ENCODE measurements at places on chromosomes 7 and 10. TPM values are rescaled to one million over a fixed set of nuclear protein-coding genes. Genes with fewer than 3 reads are reported as not detected.
A peak's percentile ranks its signal among the peaks of the same experiment; 100 is the strongest.

Gene EGFR
- 61.1 TPM for total RNA-seq

Gene CREB5
- 31.4 TPM for total RNA-seq

- no peaks in the 10 kb centered on the region for H3K27me3 ChIP-seq
- H3K27ac ChIP-seq: no peak overlapping the region
- H3K36me3 ChIP-seq: no peaks in the 10 kb centered on the region
- no peaks in the 10 kb centered on the region for H3K4me1 ChIP-seq
- H3K4me3 ChIP-seq: no peak overlapping the region
These were observed 174.0 kb downstream of the WDR37 start for GRCh38 chr10:1230138-1230537.

DNA sequence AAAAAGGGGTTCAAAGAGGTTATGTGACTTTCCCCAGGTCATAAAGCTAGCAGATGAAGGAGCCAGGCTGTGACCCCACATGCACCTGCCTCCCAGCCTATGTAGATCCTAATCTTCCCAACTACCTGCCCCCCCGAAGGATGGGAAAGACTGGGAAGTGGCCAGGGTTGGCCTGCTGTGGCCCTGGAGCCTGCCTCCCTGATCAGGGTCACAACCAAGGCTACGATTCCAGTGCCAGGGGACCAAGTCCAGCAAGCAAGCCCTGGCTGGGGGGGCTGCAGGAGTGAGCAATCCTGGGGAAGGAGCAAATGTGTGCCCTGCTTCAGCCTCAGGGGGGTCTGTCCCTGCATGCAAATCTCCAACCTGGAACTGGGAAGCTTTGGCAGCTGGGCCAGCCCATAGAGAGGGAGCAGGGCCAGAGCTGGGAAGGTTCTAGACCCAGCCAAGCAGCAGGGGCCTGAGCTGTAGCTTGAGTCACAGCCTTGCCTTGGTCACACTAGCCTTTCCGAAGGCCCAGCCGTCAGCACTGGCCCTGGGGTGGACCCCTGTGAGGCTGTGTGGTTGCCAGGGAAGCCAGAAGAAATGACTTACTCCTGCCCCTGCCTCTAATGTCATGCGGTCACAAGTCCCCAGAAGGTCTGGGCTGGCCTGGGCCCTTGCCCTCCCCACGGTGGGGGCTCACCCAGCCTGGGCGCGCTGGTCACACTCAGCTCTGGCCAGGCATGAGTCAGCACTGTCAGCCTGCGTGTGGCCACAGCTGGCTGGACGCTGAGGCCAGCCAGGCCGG lies 96.4 kb upstream of the ZMIZ1 start:
- H3K27me3 ChIP-seq: no peaks in the 10 kb centered on the region
- H3K27ac ChIP-seq: peak overlapping the region; percentile 96
- no peaks in the 10 kb centered on the region for H3K4me1 ChIP-seq
- peak; percentile 64 for DNase-seq

Gene GPC2
- total RNA-seq: not detected

Gene HSPA12A
- total RNA-seq: 8.8 TPM

GRCh38 chr10:29598851-29599311 lies 35.9 kb downstream of the SVIL start:
- no peak overlapping the region for H3K4me3 ChIP-seq
- no peaks in the 10 kb centered on the region for H3K4me1 ChIP-seq
- no peak overlapping the region for H3K27ac ChIP-seq
- H3K27me3 ChIP-seq: no peaks in the 10 kb centered on the region

GRCh38 chr7:133364959-133365690 lies 112.2 kb downstream of the EXOC4 start:
- H3K36me3 ChIP-seq: no peaks in the 10 kb centered on the region
- no peak overlapping the region for H3K4me3 ChIP-seq
- no peak for DNase-seq
- H3K27ac ChIP-seq: no peak overlapping the region
- no peaks in the 10 kb centered on the region for H3K27me3 ChIP-seq
- H3K4me1 ChIP-seq: no peaks in the 10 kb centered on the region

- H3K27me3 ChIP-seq: no peaks in the 10 kb centered on the region
- no peaks in the 10 kb centered on the region for H3K36me3 ChIP-seq
- DNase-seq: no peak
These were observed 43.5 kb downstream of the CDCA7L start for GRCh38 chr7:21902240-21902639.

Gene AGAP6
- 40.6 TPM for total RNA-seq

GRCh38 chr7:117308891-117309290 lies 14.0 kb downstream of the WNT2 start:
- H3K27ac ChIP-seq: no peak overlapping the region
- no peaks in the 10 kb centered on the region for H3K4me1 ChIP-seq
- no peak for DNase-seq

GRCh38 chr7:66804001-66804400 lies 63.5 kb downstream of the RABGEF1 start:
- no peak for DNase-seq
- no peaks in the 10 kb centered on the region for H3K36me3 ChIP-seq
- H3K27me3 ChIP-seq: no peaks in the 10 kb centered on the region
- H3K4me3 ChIP-seq: no peak overlapping the region
- H3K4me1 ChIP-seq: no peaks in the 10 kb centered on the region

DNA sequence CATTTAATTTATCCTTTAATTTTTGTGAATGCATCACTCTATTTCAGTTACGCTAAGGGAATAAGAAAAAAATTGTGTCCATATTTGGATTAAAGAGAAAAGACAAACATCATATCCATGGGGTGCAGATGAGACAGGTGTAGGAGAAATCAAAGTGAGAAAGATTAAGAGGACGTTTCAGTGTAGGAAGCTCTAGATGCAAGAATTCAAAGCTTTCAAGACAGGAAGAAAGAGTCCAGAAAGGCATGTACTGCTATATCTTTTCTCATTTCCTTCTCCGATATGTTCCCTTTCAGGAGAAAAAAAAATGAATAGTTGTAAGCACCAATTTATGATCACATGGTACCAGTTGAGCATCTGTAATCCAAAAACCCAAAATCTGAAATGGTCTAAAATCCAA lies 17.0 kb upstream of the C1GALT1 start:
- no peak for DNase-seq
- H3K36me3 ChIP-seq: no peaks in the 10 kb centered on the region
- no peak overlapping the region for H3K27ac ChIP-seq
- H3K4me1 ChIP-seq: no peaks in the 10 kb centered on the region
- no peaks in the 10 kb centered on the region for H3K27me3 ChIP-seq
- no peak overlapping the region for H3K4me3 ChIP-seq

- DNase-seq: no peak
- H3K27me3 ChIP-seq: no peaks in the 10 kb centered on the region
- peaks cover 46% of the 10 kb centered on the region for H3K4me1 ChIP-seq
- no peaks in the 10 kb centered on the region for H3K36me3 ChIP-seq
- H3K27ac ChIP-seq: peak overlapping the region; percentile 97
These were observed 11.0 kb upstream of the LFNG start for GRCh38 chr7:2508327-2509215.

- H3K36me3 ChIP-seq: no peaks in the 10 kb centered on the region
- no peak overlapping the region for H3K4me3 ChIP-seq
- no peak overlapping the region for H3K27ac ChIP-seq
- H3K27me3 ChIP-seq: no peaks in the 10 kb centered on the region
- no peak for DNase-seq
These were observed 536.4 kb downstream of the NRG3 start for GRCh38 chr10:82411416-82411815.

- no peak overlapping the region for H3K27ac ChIP-seq
- no peaks in the 10 kb centered on the region for H3K4me1 ChIP-seq
- no peaks in the 10 kb centered on the region for H3K36me3 ChIP-seq
These were observed 185.9 kb downstream of the TCERG1L start for GRCh38 chr10:131125511-131126225.

- no peak overlapping the region for H3K4me3 ChIP-seq
- no peak for DNase-seq
- H3K27ac ChIP-seq: peak overlapping the region; percentile 89
- no peaks in the 10 kb centered on the region for H3K27me3 ChIP-seq
- H3K36me3 ChIP-seq: no peaks in the 10 kb centered on the region
These were observed 50.2 kb upstream of the CDK1 start for GRCh38 chr10:60728056-60728455.

GRCh38 chr7:132655131-132655727 lies 79.0 kb upstream of the PLXNA4 start:
- no peak overlapping the region for H3K4me3 ChIP-seq
- no peaks in the 10 kb centered on the region for H3K27me3 ChIP-seq
- DNase-seq: peak; percentile 83
- no peaks in the 10 kb centered on the region for H3K36me3 ChIP-seq
- no peak overlapping the region for H3K27ac ChIP-seq

GRCh38 chr7:2757361-2757903 lies 69.4 kb downstream of the AMZ1 start:
- peak overlapping the region; percentile 79 for H3K27ac ChIP-seq
- H3K4me3 ChIP-seq: no peak overlapping the region
- H3K4me1 ChIP-seq: peaks cover 23% of the 10 kb centered on the region
- H3K27me3 ChIP-seq: no peaks in the 10 kb centered on the region
- DNase-seq: no peak
- no peaks in the 10 kb centered on the region for H3K36me3 ChIP-seq

GRCh38 chr7:458511-459245 lies 61.0 kb downstream of the PDGFA start:
- no peak overlapping the region for H3K4me3 ChIP-seq
- H3K27me3 ChIP-seq: no peaks in the 10 kb centered on the region
- DNase-seq: no peak
- no peaks in the 10 kb centered on the region for H3K4me1 ChIP-seq
- H3K36me3 ChIP-seq: no peaks in the 10 kb centered on the region
- no peak overlapping the region for H3K27ac ChIP-seq

GRCh38 chr10:32489901-32490300 lies 44.0 kb downstream of the CCDC7 start:
- no peak overlapping the region for H3K4me3 ChIP-seq
- no peak for DNase-seq
- no peaks in the 10 kb centered on the region for H3K27me3 ChIP-seq

Gene RPEL1
- total RNA-seq: 0.40 TPM

- H3K27ac ChIP-seq: no peak overlapping the region
- H3K4me3 ChIP-seq: no peak overlapping the region
- no peak for DNase-seq
- H3K4me1 ChIP-seq: no peaks in the 10 kb centered on the region
These were observed 18.5 kb upstream of the JAZF1 start for GRCh38 chr7:28199021-28199510.

Gene AOAH
- total RNA-seq: 60.2 TPM

Gene LZTS2
- total RNA-seq: 28.0 TPM

Gene KLHL7
- 16.7 TPM for total RNA-seq

GRCh38 chr10:108629834-108630233 lies 1293.5 kb downstream of the XPNPEP1 start:
- no peaks in the 10 kb centered on the region for H3K27me3 ChIP-seq
- no peak overlapping the region for H3K27ac ChIP-seq
- no peaks in the 10 kb centered on the region for H3K4me1 ChIP-seq
- no peaks in the 10 kb centered on the region for H3K36me3 ChIP-seq
- DNase-seq: no peak

GRCh38 chr7:119438315-119438714 lies 834.7 kb upstream of the KCND2 start:
- no peaks in the 10 kb centered on the region for H3K36me3 ChIP-seq
- DNase-seq: no peak
- H3K27ac ChIP-seq: no peak overlapping the region
- H3K4me3 ChIP-seq: no peak overlapping the region
- no peaks in the 10 kb centered on the region for H3K4me1 ChIP-seq

GRCh38 chr7:2014391-2015241 lies 218.1 kb downstream of the MAD1L1 start:
- no peak overlapping the region for H3K4me3 ChIP-seq
- H3K4me1 ChIP-seq: no peaks in the 10 kb centered on the region
- DNase-seq: no peak
- no peaks in the 10 kb centered on the region for H3K36me3 ChIP-seq

DNA sequence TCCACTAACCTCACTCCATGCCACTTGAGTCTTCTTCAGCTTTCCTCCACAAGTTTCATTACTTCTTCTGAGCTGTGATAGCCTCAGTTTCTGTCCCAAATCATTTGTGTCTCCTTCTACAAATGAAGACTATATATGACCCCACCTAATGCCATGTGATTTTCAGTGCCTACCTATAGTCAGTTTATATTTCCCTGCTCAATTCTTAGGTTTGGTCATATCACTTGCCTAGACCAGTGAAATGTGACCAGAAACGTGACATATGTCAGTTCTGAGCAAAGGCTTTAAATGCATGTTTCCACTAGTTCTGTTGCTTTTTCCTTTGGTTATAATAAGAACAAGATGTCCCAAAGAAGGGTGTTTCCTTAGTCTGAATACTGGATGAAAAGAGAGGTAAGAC lies 24.6 kb upstream of the REEP3 start:
- no peak for DNase-seq
- H3K36me3 ChIP-seq: no peaks in the 10 kb centered on the region
- H3K27ac ChIP-seq: no peak overlapping the region
- no peaks in the 10 kb centered on the region for H3K4me1 ChIP-seq

DNA sequence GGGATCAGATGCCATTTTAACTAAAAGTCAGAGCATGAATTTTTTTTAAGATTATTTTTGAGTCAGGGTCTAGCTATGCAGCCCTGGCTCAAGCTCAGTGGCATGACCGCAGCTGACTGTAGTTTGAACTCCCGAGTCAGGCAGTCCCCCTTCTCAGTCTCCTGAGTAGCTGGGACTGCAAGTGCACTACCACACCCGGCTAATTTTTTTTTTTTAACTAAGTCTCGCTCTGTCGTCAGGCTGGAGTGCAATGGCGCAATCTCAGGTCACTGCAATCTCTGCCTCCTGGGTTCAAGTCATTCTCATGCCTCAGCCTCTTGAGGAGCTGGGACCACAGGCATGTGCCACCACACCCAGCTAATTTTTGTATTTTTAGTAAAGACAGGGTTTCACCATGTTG lies 7.8 kb downstream of the TAS2R41 start:
- no peaks in the 10 kb centered on the region for H3K27me3 ChIP-seq
- no peaks in the 10 kb centered on the region for H3K36me3 ChIP-seq
- no peak overlapping the region for H3K4me3 ChIP-seq

DNA sequence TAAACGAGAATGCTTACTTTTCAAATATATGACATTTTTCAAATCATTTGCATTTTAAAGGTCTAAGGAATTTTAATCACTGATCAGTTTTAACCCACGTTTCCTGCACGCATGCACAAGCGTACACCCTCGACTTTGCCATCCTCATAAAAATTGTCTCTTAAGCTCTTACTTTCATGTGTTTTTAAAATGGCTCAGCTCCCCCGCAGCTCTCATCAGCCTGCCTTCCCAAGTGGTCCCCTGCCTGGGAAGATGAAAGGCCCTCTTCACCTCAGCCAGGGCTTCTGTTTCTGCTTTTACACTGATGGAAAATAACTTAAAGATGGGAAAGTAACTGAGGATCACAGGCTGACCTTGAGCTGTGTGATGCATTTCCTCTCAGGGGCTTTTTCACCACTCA lies 131.6 kb upstream of the LSM8 start:
- no peaks in the 10 kb centered on the region for H3K27me3 ChIP-seq
- no peak overlapping the region for H3K27ac ChIP-seq
- no peak overlapping the region for H3K4me3 ChIP-seq
- H3K4me1 ChIP-seq: no peaks in the 10 kb centered on the region

- no peaks in the 10 kb centered on the region for H3K27me3 ChIP-seq
- no peaks in the 10 kb centered on the region for H3K36me3 ChIP-seq
- H3K4me3 ChIP-seq: no peak overlapping the region
- no peaks in the 10 kb centered on the region for H3K4me1 ChIP-seq
- no peak for DNase-seq
These were observed 70.8 kb downstream of the TCF7L2 start for GRCh38 chr10:113020838-113021237.

GRCh38 chr10:77195101-77195500 lies 442.5 kb downstream of the KCNMA1 start:
- H3K36me3 ChIP-seq: no peaks in the 10 kb centered on the region
- H3K27ac ChIP-seq: no peak overlapping the region
- no peak overlapping the region for H3K4me3 ChIP-seq
- no peak for DNase-seq
- no peaks in the 10 kb centered on the region for H3K27me3 ChIP-seq

Gene NPY4R2
- total RNA-seq: 18.6 TPM

GRCh38 chr10:47379901-47380300 lies 4.2 kb downstream of the ZNF488 start:
- peak; percentile 49 for DNase-seq
- H3K4me3 ChIP-seq: no peak overlapping the region
- no peaks in the 10 kb centered on the region for H3K36me3 ChIP-seq
- no peak overlapping the region for H3K27ac ChIP-seq
- H3K4me1 ChIP-seq: peaks cover 27% of the 10 kb centered on the region

Gene NODAL
- total RNA-seq: not detected
